ENCODE measurements at places on chromosomes 1 and 21.

DNA sequence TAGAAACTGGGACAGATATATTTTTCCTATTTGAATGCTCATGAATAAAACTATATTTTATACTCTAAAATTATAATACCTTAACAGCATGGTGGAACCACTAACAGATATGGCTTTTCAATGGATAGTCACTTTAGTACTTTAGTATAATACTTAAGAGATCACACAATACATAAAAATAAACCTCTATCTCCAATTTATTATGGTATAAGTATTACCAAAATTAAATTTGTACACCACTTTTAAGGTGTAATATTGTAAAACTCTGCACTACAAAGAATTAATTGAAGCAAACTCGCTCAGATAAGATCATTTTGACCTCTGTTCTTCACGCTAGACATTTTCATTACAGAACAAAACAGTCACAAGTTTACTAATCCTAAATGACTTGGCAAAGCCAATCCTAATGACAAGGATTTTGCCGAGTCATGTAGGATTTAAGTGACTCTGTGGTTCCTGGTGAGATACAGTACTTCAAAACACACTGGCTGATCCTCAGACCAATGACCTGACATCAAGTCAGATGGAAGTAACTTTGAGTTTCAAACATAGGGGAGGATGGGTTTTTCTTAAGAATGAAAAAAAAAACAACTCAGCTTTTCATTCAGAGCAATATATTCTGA lies 200.6 kb downstream of the SMYD3 start:
- DNase-seq = no peak

GRCh38 chr1:27519331-27520258 lies 29.6 kb upstream of the WASF2 start:
- DNase-seq = no peak

GRCh38 chr1:37763791-37764413 lies 1.0 kb downstream of the EPHA10 start:
- DNase-seq = no peak

- no peak for DNase-seq
Observed at GRCh38 chr1:6627841-6628545, 3.3 kb downstream of the THAP3 start.

DNA sequence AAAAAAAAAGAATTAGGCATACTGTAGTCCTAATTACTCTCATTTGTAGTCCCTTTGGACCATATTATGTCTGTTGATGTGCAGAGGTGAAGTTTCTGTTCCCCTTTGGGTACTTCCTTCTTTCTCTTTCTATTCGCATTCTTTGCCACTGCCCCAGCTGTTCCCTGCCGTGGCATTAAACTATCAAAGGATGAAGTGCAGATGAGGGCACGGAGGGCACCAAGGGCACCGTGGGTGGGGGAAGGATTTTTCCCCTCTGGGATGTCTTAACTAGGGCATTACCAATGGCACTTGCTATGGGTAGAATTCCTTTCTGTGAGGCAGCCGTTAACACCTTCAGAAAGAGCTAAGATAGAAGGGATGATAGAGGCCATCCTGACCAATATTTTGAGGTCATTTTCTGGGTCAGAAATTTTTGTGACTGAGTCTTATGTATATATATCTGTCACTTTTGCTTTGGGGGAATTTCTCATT lies 4.9 kb upstream of the MAPKAPK2 start:
- no peak for DNase-seq

DNA sequence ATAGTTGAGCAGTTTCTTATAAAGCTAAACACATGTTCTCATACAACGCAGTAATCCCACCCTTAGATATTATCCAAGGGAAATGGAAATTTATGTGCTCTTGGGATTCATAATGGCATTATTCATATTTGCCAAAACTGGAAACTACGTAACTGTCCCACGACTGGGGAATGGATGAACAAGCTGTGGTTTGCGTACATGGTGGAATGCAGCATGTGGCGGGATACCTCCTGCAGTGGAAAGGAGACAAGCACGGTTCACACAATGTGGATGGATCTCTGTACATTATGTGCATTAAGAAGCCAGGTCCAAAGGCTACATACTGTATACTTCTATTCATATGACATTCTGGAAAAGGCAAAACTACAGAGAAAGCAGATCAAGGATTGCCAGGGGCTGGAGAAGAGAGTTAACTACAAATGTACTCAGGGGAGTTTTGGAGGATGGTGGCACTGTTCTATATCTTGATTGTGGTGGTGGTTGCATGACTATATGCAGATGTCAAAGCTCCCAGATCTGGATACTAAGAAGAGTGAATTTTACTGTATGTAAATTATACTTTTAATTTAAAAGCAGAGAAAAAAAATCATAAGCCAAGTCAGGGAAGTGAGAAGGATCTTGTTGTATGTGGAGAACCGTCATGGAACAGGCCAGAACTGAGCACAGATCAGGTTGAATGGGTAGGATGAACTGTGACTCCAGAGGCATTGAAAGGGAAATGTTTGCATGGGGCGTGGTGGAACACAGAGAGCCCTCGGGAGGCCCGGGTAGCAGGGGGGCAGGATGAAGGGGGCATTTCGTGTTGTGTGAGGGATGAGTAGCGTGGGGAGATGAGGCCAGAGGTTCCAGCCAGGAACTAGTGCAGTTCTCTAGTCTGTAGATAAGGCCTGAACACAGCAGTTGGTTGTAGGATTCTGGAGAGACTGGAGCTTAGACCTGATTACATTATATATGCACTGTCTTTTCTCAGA lies 90.7 kb downstream of the GALNT2 start:
- DNase-seq = no peak
